ENCODE measurements at places on chromosomes 6 and 20.

DNA sequence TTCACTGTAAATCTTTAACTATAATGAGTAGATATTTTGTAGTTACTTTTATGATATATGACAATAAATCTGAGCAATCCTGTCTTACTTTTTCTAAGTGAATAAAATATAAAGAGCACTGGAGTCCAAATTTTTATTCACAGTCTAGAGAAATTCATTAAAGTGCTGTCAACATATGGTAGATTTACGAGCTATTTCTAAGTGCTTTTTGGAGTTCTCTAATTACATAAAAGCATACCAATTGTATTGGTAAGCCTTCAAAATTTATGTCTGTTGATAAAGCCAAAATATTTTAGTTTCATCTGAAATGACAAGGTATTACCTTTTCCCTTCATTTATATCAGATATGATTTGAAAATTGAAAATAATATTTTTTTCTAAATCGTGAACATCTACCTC, 75.4 kb downstream of the MAN1A1 start:
- no peak for DNase-seq

- no peak for DNase-seq
Observed at GRCh38 chr20:58139849-58140786, 88.3 kb downstream of the ANKRD60 start.

DNA sequence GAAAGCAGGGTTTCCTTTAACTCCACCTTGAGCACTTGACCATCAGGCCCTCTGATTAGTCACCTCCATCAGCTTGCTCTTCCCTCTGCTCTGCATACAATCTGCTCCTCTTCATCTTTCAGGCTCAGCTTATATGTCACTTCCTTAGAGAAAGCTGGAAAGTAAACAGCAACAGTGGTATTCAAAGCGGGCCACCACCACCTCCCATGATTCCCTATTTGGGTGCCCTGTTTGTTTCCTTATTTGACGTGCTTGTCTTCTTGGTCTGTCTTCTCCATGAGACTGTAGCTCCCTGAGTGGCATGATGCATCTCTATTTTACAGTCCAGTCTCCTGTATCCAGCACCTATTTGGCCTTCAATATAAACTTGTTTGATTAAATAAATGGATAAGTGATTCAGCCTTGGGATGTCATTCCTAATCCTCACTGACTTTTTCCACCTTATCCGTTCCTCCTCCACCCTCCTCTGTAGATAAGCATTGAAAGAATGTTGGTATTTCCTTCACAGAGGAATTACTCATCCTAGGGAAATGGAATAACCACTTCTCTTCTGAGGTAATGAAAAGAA, 102.8 kb upstream of the SGK1 start:
- DNase-seq: no peak

DNA sequence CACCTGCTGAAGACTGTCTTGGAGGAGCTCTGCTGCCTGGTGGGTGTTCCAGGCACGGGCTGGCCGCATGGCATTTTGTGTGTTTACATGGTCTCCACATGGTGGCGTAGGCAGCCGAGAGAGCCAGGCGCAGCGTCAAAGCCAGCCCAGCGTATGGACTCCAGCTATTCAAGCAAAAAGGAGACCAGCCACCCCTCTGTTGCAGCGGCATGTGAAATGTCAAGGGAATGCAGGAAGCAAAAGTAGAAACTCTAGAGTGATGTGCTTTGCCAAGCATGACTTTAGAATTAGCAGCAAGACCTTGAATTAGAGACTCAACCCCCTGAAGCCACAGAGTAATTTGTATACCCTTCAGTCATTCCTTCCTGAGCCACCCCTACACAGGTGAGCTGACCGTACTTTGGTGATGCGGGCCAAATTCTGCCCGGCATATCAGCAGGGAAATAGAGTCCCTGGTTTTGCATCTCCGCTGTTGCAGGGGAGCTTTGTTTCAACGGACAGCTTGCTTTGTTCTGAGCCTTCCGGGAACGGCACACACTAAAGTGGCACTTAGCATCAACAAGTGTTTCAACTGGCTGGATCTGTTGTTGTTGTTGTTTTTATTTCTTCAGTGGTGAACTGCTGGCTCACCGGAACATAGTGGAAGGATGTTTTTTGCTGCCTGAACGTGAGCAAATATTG, 48.5 kb downstream of the FNDC1 start:
- no peak for DNase-seq

DNA sequence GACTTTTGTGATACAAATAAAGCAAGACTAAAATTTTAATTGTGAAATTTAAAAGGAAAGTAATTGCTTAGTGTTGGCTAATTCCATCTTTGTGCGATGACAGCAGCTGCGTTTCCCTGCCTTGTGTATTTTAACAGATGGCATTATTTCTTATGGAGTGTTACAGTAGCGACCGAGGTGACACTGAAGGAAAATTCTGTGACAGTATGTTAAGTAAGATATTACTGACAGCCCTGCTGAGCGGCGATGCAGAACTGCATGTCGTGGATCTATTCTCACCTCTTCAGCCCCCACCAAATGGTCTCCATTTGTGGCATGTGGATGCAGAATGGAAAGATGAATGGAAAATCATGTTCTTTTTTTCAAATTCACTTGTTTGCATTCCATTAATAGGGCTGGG, 289.4 kb downstream of the RNF144B start:
- no peak for DNase-seq

DNA sequence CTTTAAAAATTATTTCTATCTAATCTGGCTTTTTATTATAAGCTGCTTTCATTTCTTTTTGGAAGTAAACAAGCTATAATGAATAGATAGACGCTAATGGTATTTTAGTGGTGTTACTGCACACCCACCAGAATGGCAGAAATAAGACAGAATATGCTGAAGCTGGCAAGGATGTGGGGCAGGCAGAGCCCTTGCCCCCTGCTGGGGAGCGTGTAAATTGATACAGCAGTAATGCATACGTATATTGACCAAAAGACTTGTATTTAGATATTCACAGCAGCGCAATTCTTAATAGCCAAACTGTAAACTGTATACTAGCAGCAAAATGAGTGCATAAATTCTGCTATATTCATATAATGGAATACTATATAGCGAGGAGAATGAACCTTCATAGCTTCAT, 35.3 kb downstream of the TMEM181 start:
- DNase-seq: no peak

- DNase-seq: peak; percentile 20
Observed at GRCh38 chr6:33771146-33772081, 17.5 kb downstream of the LEMD2 start.

- DNase-seq: no peak
Observed at GRCh38 chr6:126170978-126171382, 168.9 kb upstream of the CENPW start.

GRCh38 chr6:99294786-99295185, 54.7 kb downstream of the FAXC start:
- DNase-seq: no peak

- no peak for DNase-seq
Observed at GRCh38 chr6:41071501-41071922, 644 bp downstream of the OARD1 start.

GRCh38 chr20:57708694-57709673, 831 bp downstream of the PMEPA1 start:
- DNase-seq: no peak

- DNase-seq: no peak
Observed at GRCh38 chr6:154506991-154507898, 3.2 kb downstream of the CNKSR3 start.

- no peak for DNase-seq
Observed at GRCh38 chr6:133042550-133043120, 198.5 kb upstream of the EYA4 start.

- no peak for DNase-seq
Observed at GRCh38 chr20:49345524-49345923, 67.7 kb upstream of the ZNFX1 start.

DNA sequence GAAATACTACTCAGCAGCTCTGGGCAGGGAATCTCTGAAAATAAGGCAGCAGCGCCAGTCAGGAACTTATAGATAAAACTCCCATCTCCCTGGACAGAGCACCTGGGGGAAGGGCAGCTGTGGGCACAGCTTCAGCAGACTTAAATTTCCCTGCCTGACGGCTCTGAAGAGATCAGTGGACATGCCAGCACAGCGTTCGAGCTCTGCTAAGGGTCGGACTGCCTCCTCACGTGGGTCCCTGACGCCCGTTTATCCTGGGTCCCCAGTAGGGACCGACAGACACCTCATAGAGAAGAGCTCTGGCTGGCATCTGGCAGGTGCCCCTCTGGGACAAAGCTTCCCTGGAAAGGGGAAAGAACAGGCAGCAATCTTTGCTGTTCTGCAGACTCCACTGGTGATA, 59.0 kb downstream of the COL21A1 start:
- DNase-seq: no peak

DNA sequence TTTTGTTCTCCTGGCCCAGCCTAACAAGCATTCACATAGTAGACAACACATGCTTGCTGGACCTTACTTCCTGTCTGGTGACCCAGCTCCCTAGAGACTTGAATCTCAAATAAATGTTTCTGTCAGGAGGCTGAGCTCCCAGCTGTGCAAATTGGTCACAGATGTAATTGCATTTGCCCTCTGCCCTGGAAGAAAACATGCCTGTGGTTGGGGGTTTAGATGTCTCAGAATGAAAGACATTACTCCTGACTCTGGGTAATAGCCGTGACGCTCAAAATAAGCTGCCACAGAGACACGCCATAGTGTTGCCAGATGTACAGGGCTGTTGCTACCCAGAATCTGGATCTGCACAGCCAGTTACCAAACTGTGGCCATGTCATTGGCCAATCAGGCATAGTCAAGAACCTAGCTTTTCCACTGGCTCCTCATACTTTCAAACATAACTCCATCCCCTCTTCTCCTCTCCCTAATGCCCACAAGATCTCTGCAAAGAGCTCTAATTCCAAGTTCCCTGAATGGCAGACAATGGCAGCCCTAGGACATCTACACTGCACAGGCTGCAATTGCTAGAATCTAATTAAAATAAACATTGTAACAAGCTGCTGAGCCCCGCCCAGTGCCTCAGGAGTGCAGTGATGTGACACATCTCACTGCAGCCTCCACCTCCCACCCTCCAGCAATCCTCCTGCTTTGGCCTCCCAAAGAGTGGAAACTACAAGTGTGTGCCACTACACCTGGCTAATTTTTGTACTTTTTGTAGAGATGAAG, 32.8 kb upstream of the GMPR start:
- DNase-seq: no peak

DNA sequence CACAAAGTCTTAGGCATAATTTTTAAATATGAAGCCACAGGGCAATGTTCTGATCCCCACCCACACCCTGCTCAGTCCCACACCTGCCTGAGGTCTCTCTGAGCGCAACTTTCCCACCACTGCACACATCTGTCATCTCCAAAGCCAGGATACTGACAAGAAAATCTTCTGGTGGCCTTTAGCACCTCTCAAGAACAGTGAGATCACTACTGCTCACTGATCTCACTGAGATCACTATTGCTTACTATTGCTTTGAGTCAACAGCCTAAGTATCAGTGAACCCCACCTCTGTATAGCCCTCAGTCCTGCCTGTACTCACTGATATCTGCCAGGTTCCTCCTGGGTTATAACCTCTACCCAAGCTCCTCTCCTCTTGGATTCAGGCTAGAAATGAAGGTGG, 6.4 kb downstream of the TNFRSF21 start:
- no peak for DNase-seq

- DNase-seq: no peak
Observed at GRCh38 chr20:14199111-14199510, 138.3 kb downstream of the FLRT3 start.

DNA sequence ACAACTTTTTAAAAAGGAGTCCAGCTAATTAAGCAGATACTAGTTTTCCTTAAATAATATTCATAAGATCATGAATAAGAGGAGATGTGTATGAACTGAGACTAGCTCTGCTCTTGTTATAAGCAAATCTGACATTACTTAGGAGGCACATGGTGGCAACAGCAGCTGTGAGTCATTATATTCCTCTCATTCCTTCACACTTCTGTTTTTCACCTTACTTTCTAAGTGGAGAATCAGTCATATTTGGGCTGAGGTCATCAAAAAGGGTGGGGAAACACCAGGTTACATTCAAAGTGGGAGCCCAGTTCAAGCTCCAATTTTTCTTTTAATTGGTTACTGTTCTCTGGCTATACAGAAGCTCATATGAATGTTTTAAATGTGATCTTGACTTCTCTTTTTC, 6.0 kb upstream of the RIPPLY2 start:
- DNase-seq: no peak

- no peak for DNase-seq
Observed at GRCh38 chr6:160792708-160793107, 90.7 kb downstream of the PLG start.

- no peak for DNase-seq
Observed at GRCh38 chr6:31836047-31836473, 8.5 kb downstream of the HSPA1B start.

GRCh38 chr6:17780061-17780460, 73.3 kb upstream of the NUP153 start:
- DNase-seq: no peak

DNA sequence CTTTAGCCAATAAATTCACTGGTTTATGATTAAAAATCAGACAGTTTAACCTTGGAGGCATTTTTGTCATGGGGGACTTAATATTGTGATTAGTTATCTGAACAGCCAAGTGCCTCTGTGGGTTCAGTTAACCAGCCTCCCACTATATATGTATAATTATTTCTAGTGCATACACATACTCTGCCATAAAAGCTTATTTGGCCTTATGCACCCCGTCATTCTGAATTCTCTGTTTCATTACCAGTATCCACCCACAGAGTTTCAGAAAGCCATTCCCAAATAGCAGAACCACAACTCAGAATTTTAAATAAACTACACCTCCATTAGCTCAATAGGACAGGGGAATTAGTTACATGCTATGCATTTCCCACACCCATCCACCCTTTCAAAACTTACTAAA, 279.7 kb downstream of the ZFAND3 start:
- no peak for DNase-seq

GRCh38 chr6:70415660-70416059, 2.4 kb downstream of the FAM135A start:
- DNase-seq: no peak

DNA sequence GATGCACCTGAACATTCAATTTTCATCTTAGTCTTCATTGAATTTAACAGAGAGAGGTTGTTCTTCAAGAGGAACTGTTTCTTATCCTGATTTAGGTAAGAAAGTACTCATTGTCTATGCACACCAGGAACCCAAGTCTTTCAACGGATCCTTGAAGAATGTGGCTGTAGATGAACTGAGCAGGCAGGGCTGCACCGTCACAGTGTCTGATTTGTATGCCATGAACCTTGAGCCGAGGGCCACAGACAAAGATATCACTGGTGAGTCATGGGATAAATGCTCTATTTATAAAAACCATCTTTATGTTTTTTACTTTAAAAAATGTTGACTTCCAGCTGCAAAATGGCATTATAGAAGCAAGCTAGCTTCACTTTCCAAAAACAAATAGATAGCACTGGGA, 10.2 kb downstream of the NQO2 start:
- no peak for DNase-seq

DNA sequence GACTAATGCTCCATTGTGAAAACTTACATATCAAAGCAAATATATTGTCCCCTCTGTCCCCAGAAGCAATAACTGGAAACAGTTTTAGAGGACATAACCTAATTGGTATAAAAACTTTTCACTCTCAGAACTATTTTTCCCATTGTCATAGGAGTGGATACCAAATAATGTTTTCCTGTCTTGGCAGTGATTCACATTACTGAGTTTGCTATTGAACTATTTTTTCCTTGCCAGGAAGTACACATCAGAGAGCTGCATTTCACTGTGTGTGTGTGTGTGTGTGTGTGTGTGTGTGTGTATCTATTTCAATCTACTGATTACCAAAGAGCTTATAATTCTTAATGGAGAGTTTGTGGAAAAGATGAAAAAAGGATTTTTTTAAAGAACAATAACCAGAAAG, 45.4 kb downstream of the AKAP12 start:
- DNase-seq: no peak

- DNase-seq: no peak
Observed at GRCh38 chr6:4320860-4321259, 185.5 kb upstream of the ECI2 start.

Measured in stimulated activated CD8-positive, alpha-beta memory T cell treated with anti-CD3 and anti-CD28 coated beads, Interleukin-7, amount 100 ng/mL, for 48 hours (primary cell).